ENCODE measurements at places on chromosomes 1 and 21. TPM values are rescaled to one million over a fixed set of nuclear protein-coding genes. Genes with fewer than 3 reads are reported as not detected.
A peak's percentile ranks its signal among the peaks of the same experiment; 100 is the strongest.

Gene FLG
- not detected for polyA plus RNA-seq

Gene SH2D2A
- not detected for polyA plus RNA-seq

Gene RGS13
- not detected for polyA plus RNA-seq

Gene DCAF8
- 150 TPM for polyA plus RNA-seq

Gene H6PD
- 16.2 TPM for polyA plus RNA-seq

DNA sequence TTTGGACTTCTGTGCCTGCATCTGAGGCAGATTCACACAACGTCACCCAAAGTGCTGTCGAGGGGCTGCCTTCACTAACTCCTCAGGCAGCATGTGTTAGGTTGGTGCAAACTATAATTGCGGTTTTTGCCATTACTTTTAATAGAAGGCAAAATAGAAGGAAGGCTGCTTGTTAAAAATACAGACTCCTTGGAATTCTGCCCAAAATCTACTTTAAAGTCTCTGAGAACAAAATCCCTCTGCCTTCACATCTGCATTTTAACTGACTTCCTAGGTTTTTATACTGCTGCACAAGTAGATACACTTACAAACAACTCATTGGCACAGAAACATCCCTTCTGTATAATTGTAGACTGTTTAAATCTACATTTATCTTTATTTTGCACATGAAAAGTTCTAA is 41.3 kb upstream of the SLC19A2 start:
- no peak for DNase-seq

DNA sequence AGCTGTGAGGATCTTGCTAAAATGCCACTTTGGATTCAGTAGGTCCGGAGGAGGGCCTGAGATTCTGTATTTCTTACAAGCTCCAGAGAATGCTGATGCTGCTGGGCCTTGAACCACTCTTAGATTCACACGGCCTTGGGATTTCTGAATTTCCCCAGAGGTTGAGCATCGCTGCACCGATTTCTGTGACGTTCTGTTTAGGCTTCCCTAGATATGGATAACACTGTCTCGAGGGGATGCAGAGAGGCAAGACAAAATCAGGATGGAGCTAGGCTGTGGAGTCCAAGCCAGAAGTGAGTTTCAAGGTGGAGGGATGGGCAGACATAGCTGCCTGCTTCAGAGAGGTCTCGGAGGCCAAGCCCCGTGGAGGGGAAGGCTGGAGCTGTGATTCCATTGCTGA is 415.9 kb upstream of the PROX1 start:
- DNase-seq: no peak

DNA sequence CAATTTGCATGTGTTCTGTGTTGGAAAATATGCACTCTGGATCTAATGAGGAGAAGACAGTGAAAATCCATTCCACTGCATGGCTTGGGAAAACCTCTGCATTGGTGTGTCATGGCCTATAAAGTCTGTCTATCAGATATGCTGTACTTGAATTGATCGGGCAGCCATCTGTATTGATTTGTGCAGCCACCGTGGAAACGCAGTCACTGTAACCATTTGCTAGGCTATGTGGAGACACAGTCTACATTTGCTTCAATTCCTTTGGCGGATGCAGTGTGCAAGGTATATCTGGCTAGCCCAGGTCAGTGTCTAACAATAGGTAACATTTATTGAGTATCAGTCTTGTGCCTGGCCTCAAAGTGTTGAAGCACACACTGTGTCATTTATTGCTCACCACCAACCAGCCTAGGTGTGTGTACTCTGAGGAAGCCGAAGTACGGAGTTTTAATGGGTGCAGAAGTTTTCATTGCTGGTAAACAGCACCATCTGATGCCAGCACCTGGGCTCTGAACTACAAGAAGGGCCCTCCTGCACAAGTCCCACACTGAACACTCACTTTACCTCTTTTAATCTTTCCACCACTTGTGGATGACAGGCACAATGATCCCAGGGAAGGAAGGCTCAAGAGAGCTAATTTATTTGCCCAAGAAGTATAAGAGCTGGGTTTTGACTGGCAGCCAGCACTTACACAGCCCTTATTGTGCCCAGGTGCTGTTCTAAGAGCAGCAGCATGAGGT is 83.4 kb downstream of the DAB1 start:
- peak; percentile 7 for DNase-seq

GRCh38 chr1:14441302-14441741 is 157.2 kb upstream of the KAZN start:
- no peak for DNase-seq

DNA sequence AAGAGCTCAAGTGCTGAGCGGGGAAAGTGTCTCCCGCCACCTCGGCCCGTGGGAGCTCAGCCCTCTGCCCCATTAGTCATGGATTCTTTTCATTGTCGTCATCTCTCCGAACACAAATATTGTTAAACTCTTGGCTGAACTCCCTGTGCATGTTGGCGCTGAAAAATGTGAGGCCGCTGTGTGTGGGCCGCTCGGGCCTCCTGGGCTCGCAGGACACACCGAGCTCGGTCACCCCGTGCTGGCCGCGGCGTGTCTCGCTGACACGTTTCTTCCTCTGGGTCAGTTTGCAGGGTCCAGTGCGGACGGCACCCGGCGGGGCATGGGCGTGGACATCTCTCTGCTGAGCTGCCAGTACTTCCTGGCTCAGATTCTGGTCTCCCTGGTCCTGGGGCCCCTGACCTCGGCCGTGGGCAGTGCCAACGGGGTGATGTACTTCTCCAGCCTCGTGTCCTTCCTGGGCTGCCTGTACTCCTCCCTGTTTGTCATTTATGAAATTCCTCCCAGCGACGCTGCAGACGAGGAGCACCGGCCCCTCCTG is 25.6 kb downstream of the SLC45A1 start:
- DNase-seq: no peak

DNA sequence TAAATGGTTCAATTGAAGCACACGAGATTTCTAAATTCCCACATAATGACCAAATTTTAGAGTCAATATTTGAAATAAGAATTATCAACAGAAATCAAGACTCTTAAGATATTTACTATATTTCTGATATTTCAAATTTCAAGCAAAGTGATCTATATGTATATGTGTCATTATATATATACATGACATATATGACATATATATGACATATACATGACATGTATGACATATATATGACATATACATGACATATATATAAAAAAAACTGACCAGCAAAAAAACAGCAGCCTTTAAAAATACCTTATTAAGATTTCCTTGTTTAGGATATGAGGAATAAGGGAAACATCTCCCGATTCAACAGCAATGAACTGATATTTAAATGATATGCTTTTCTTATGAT is 266.2 kb downstream of the FAF1 start:
- no peak for DNase-seq

DNA sequence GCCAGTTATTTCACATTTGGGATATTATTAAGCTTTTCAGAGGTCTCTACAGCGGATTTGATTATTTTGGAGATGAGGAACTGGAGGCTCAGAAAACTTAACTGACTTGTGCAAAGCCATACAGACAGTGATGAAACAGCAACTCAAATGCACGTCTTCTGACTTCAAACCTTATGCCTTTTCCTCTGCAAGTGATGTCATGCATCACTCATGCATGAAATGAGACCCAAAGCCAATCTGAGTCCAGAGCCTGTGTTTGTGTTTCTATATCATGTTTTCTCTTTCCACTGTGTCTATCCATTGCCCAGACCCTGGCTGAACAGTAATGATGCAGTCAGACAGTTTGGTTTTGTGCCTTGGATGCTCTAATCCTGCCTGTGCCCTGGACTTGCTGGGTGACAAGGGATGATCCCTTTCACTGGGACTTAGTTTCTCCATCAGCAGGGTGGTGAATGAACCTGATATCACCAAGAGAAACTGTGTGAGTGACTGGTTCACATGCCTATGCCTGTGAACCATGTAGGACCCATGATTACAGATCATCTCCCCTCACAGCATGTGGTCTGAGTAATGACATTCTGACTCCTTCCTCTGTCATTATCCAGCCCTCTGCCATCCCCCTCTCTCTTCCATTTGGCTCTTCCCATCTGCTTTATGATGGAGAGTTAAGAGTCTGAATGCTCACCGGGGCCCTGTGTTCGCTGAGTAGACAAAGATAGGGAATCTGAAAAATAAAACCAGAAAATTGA is 33.4 kb downstream of the SLAMF6 start:
- no peak for DNase-seq

- no peak for DNase-seq
Observed at GRCh38 chr1:93124556-93125355, 45.7 kb downstream of the MTF2 start.

DNA sequence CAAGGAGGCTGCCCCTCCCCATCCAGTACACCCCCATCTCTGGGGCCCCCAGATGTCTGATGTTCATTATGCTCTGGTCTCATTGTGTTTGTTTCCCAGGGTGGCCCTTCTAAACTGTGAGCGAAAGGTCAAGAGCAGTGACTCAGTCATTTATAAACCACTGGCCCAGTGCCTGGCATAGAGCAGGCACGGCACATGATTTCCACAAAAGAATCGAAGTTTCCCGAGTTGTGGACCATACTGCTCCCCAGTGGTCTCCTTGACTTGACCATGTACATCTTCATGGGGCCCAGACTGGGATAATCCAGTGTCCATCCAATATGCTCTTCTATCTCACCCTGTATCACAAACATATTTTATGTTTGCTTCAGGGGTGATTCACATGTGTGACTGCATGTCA is 153.3 kb downstream of the NR5A2 start:
- no peak for DNase-seq

DNA sequence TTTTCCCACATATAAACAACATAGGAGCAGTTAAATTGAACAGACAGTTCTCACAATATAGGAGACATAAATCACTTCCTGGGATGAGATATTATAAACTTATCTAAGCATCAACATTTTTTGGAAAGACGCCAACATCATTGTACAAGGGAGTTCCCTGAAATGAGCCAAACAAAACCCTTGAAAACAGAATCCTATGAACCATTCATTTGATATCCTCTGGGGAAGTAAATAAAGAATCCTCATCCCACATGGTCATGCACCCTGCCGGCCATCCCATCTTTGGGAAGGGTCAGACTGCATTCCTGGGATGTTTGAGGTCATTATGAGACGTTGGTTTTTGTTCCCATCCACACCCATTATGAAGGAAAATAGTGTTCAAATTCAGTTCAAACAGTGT is 111.8 kb upstream of the USP25 start:
- DNase-seq: peak; percentile 5

- DNase-seq: no peak
Observed at GRCh38 chr1:179164494-179164893, 65.0 kb downstream of the ABL2 start.

DNA sequence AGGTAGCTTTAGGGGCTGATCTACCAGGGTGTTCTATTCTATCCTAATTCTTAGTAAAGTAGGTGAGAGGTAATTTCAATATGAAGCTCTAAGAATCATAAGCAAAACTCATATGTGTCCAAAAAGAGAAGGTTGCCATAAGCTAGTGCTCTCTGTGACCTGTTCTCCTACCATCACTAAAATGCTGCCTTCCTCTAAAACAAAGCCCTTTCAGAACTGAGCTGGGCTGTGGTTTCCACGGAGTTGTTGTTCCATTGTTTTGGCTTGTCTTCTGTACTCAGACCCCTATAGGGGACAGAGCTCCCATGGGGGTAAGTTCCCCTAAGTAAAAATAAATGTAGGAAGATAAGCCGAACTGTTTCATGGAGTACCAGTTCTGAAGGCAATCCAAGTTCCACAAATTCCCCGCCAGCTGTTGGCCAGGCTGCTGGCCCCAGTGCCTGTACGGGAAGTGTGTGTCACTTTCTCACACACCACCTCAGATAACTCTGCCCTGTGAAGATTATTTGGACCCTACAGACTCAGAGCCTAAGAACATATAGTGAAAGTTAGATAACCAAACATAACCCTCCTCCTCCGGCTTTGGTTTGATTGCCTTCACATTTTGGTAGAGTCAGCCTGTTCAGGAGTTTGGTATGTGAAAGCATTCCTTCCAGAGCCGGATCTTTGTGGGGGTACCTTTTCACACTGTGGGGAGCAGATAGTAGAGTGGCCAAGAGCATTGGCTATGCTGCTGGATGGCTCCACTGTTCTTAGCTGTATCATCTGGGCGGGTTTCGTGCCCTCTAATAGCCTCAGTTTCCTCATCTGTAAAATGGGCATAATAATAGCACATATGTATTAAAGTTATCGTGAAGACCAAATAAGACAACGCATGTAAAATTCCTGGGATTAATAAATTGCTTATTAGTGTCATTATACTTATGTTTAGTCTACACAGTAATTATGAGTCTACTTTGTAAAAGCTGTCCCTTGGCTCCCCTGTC is 10.8 kb downstream of the DPT start:
- DNase-seq: no peak

GRCh38 chr1:178494569-178494971 is 2.2 kb downstream of the CLEC20A start:
- no peak for DNase-seq

GRCh38 chr1:37599940-37600339 is 4.2 kb upstream of the GNL2 start:
- DNase-seq: peak; percentile 56

DNA sequence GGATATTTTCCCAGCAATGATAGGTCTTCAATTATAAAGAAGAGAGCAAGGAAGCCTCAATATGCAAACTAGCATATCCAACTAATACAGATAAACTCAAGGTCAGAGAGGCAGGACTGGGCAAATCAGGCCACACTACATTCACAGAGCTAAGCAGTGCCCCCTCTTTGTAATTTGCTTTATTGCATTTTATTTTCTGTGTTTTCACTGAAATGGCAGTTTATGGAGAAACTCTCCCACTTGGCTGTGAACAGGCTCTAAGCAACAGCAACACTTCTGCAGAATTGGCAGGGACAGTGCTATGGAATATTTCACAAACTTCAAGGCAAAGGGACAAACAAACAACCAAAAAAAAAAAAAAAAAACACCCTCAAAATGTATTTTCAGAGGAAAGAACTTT is 93.4 kb upstream of the SOD1 start:
- no peak for DNase-seq

GRCh38 chr21:40845441-40845995 is 1.4 kb downstream of the DSCAM start:
- no peak for DNase-seq

DNA sequence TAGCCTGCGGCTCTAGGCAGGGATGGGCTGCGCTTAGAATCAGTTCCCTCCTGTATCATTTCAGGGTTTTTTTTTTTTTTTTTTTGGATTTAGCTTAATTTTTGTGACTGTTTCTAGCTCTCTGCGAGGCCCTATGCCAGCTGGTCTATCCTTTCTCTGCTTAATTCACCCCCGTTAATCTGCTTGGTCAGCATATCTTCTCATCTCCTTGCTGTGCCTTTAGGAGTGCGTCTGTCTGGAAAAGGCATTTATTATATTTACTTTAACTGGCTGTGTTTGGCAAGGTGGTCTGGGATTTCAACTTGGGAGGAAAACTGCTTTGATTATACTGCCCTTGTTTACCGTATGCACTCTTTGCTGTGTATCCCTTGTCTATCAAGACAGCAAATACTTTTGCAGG is 184.8 kb upstream of the KIAA0040 start:
- DNase-seq: peak; percentile 31

- DNase-seq: no peak
Observed at GRCh38 chr1:64890699-64891447, 75.5 kb downstream of the JAK1 start.

GRCh38 chr1:242651817-242652216 is 127.3 kb upstream of the PLD5 start:
- no peak for DNase-seq

DNA sequence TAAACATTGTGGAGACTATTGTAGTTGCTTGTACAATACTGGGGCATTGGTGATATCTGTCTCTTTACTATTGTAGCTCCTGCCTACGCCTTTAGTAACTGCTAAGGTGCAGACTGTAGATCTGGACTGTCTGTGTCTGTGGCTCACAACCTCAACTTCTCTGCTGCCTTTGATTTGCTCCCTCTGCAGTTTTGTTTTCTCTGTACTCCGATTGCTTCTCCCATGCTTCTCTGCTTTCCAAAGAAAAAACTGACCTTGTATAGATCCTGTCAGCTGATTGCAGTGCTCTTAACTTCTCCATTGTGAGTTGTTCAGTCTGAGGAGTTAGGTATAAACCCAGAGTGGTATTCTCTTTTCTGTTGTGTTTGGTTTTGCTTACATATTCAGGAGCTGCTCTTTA is 15.3 kb downstream of the MAGI3 start:
- no peak for DNase-seq
